ENCODE measurements at places on chromosomes 3 and 15.

DNA sequence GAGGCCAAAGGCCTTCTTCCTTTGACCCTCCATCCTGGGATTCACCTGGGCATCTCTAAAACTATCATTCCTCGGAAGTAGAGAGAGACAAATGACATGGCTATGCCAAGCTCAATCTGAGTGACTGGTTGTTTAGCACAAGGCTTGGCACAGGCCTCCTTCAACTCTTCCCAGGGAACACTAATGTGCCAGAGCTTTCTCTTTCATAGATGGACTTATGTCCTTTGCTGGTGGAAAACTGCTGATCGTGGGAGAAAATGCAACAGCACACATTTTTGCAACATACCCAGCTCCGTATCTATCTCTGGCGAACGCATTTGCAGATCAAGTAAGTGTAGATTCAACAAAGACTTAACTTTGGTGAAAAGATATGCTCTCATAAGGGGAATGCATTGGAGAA lies 36.5 kb downstream of the AQP9 start:
- DNase-seq, result no peak

GRCh38 chr15:92934716-92935115 lies 34.6 kb downstream of the CHD2 start:
- DNase-seq, result no peak

DNA sequence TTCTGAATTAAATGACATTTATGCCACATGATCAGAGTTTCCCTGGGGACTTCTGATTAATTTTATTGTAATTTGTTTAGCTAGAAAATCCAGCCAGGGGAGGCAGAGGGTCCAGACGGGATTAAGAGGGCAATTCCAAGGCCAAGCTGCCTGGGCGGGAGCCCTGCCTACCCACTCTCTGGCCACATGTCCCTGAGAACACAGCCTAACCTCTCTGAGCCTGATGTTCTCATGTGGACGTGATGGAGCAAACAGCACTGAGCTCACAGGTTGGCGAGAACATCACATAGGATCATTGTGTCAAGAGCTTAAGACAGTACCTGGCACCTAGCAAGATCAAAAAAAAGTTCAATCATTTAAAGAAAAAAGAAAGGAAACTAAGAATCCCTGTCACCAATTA lies 1.0 kb downstream of the LRRC2 start:
- no peak for DNase-seq

DNA sequence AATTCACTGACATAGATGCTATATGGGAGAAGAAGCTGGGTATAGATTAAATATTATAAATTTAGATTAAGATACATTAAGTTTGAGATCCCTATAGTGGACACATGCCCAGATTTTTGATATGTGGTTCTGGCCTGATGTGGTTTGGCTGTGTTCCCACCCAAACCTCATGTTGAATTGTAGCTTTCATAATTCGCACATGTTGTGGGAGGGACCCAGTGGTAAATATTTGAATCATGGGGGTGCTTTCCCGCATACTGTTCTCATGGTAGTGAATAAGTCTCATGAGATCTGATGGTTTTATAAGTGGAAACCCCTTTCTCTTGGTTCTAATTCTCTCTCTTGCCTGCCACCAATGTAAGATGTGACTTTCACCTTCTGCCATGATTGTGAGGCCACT lies 189.4 kb upstream of the CD96 start:
- DNase-seq, result no peak

GRCh38 chr3:112293368-112294321 lies at the start of gene SLC9C1:
Gene SLC9C1, minus strand, starts transcription at chr3:112294216. Its CDS starts 7,425 bp downstream, at chr3:112286791.
- DNase-seq, result peak; percentile 25

GRCh38 chr3:89577637-89578530 lies 470.5 kb downstream of the EPHA3 start:
- no peak for DNase-seq

GRCh38 chr3:148147903-148148302 lies 549.8 kb upstream of the AGTR1 start:
- DNase-seq, result no peak

- no peak for DNase-seq
Measured at GRCh38 chr3:25652921-25653320, 11.8 kb downstream of the TOP2B start.

DNA sequence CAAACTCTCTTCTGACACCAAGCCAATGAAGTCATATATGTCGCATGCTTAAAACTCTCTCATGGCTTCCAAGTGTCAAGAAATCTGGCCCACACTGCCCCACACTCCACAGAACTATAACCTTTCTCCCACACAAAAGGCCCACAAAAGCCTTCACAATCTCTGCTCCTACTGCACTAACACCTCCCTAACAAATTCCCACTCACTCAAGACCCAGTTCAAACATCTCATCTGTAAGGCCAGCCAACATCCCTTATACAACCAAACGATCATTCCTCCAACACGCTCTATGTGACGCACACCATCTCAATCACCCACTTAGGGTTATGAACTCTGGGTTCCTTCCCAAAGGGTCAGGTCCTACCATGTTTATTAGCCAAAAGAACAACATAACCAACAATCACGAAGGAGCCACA lies 13.5 kb downstream of the TBC1D2B start:
- DNase-seq, result no peak

DNA sequence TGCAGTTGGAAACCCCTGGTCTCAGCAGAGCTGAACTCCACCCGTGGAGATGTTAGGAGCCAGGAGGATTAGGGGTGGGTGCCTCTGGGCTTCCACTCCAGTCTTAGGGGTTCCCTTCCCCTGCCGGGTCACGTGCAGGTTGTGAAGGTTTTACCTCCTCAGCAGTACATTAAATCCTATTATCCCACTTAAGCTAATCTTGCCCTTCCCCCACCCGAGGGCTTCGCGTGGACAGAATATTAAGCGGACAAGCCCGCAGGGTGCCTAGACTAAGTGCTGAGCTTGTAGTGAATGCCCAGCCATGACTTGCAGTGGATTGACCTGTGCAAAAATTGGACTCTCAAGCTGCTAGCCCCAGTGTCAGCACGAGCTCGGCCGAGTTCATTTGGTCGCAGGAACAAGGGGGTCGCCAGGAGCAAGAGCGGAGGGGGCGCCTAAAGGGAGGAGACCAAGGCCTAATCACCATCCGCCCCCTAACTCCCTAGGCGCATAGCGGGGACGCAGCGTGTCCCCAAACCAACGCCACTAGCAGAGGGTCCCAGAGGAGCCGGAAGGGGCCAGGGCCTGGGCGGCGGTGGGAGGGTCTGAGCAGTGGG lies 498 bp upstream of the SEMA4B start:
- DNase-seq, result no peak

Data from skeletal muscle cell (primary cell).